ENCODE measurements at places on chromosomes 5 and 9. TPM values are rescaled to one million over a fixed set of nuclear protein-coding genes. Genes with fewer than 3 reads are reported as not detected.

DNA sequence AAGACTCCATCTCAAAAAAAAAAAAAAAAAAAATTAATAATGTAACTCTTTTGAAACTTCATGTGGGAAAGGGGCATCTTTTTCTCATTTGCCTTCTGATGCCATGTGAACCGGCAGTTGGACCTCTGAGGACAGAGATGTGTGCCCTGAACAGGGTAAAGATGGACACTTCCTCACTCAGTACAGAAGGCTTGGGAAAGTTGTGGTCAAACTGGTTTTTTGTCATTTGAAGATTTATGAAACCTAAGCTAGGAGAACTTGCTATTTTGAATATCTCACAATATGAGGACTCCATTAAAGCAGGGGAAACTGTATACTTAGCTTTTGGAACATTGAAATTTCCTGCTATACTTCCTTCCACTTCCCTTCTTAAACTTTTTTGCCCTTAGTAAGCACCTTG lies 147.5 kb upstream of the ALDH1B1 start:
- no peak for ATAC-seq

- ATAC-seq, result no peak
Observed at GRCh38 chr9:4986296-4986695, 1.2 kb downstream of the JAK2 start.

DNA sequence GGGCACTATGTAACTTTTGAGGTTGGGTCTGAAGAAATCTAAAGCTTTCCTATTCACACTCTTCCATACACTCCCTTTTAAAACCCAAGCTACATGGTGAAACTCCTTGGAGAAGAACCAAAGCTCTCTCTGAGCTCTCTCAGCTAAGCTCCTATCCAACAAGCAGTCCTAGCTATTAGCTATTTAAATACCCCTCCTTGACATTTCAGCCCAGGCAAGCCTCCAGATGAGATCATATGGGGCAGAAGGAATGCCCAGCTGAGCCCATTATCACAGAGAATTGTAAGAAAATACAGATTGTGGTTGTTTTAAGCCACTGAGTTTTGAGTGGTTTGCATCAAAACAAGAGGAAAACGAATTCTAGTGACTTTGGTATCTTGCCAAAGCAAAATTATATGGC lies 15.2 kb downstream of the HSPB3 start:
- ATAC-seq, result no peak

GRCh38 chr5:156326718-156327259 lies at the start of gene SGCD:
Gene SGCD (plus strand): TSS chr5:156327164.
- ATAC-seq, result peak; percentile 92

GRCh38 chr5:55533521-55534435 lies 986 bp downstream of the PLPP1 start:
- peak; percentile 26 for ATAC-seq

GRCh38 chr5:171913987-171914273 lies 92.5 kb downstream of the FBXW11 start:
- ATAC-seq, result no peak

GRCh38 chr5:39816156-39816845 lies 391.5 kb upstream of the DAB2 start:
- ATAC-seq, result no peak

DNA sequence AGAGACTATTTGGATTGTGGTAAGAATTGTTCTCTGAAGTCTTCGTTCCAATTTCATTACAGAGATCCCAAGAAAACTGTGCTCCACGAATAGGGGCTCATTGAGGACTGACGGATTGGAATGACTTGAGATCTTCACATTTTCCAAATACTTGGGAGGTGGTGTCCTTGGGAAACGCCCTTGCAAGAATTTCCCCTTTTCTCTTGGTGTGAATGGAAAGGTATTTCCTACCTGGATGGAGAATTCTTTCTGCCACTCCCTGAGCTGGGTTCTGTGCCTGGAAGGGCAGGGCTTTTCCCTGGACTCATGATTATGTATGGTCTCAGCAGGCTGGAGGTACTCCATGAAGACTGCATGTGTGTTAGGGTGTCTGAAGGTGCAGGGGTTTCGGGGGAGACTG lies 53.9 kb downstream of the SNX18 start:
- ATAC-seq, result no peak

DNA sequence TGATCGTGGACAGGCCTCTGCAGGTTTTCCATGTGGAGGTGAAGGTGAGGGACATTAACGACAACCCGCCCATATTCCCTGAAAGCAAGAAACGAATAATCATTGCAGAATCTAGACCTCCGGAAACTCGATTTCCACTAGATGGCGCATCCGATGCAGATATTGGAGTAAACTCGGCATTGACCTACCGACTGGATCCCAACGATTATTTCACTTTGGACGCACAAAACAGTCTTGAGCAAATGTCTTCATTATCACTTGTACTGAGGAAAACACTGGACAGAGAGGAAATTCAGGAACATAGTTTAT lies 621 bp downstream of the PCDHA13 start:
- ATAC-seq, result no peak

DNA sequence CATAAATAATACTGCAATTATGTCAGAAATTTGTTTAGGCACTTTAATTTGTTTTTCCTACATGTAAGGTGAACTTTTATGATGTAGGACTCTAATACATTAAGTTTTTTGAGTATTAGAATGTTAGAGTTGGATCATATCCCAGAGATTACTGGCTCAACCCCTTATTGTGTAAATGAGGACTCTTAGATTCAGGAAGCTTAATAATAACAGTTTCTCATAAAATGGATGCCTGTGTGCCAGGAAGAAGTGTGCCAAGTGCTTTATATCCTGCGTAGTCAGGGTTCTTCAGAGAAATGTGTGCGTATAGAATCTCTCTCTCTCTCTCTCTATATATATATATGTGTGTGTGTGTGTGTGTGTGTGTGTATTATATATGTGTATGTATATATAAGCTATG lies 388.5 kb downstream of the CAAP1 start:
- ATAC-seq, result no peak

DNA sequence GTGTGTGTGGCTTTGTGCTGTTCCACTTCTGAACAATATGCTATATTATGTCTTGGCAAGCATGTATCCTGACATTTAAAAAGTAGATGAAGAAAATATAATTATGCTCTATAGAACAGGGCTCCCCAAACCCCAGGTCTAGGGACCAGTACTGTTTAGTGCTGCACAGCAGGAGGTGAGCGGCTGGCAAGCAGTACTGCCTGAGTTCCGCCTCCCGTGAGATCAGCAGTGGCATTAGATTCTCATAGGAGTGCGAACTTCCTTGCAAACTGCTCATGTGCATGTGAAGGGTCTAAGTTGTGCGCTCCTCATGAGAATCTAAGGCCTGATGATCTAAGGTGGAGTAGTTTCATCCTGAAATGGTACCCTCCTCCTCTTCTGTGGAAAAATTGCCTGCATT lies 979.1 kb upstream of the CTNND2 start:
- no peak for ATAC-seq

GRCh38 chr5:143972068-143972467 lies 160.1 kb downstream of the HMHB1 start:
- ATAC-seq, result no peak

DNA sequence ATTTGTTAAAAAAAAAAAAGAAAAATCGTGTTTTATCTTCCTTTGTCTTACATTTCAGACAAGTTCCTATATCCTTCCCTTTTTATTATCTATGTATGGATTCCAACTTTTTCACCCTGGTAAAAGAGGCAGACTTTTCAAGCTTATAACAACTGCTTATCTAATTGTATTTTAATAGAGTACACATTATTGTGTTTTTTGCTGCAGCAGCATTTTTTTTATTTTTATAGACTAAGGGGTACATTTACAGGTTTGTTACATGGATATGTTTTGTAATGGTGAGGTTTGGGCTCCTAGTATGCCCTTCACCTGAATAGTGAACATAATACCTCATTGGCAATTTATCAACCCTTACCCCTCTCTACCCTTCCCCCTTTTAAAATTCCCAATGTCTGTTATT lies 195.0 kb upstream of the RGMB start:
- ATAC-seq, result no peak

DNA sequence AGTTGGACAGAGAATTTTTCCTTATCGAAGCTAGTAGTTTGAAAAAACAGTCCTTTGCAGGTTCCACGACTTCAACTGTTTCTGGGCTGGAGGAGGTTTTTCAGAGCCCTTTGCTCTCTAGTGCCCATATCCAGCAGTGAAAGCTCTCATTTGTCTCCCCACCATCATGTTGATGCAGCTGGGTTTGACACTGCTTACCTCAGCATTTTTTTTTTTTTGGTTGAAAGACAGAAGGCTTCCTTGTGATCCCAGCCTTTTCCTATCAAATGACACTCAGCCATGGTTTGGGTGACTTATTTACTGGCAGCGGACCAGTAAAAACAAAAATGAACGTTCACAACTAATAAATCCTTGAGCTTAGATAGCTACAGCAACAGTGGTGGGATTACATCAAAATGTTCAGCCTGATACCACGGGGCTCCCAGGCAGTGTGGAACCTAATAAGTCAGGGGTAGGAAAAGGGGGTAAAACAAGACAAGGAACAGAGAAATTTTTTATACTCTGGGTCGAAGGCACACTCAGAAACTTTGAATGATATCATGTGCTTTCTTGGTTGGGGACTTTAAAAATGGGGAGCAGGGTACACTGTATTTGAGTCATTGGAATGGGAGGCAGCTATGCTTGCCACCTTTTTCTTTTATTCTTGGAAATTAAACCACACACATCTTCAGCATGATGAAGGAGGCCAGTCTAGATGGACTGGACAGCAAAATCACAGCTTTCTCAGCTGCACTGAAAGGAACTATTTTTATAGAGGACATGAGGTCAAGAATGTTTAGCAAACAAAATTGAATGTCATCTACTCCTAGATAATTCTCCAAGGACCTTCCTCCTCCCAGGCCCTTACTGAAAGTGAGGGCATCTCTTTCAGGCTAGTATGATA lies 308.9 kb upstream of the MPDZ start:
- ATAC-seq, result peak; percentile 21

- no peak for ATAC-seq
Observed at GRCh38 chr9:35923598-35923926, 14.3 kb downstream of the SPAAR start.

DNA sequence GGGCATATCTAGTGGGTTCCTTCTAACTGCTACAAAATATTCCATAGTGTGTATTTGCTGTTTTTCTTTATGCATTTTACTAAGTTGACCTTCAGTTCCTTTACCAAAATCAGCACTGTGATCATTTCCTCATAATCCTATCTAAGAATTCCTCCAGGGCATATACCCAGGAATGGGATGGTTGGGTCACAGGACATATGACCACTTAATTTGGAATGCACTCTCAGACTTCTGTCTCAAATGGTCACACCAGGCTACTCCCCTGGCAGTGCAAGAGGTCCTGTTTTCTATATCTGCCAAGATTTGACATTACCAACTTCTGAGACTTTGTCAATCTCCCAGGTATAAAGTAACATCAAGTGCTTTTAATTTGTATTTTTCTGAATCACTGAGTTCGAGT lies 63.9 kb downstream of the ADAMTS12 start:
- no peak for ATAC-seq

DNA sequence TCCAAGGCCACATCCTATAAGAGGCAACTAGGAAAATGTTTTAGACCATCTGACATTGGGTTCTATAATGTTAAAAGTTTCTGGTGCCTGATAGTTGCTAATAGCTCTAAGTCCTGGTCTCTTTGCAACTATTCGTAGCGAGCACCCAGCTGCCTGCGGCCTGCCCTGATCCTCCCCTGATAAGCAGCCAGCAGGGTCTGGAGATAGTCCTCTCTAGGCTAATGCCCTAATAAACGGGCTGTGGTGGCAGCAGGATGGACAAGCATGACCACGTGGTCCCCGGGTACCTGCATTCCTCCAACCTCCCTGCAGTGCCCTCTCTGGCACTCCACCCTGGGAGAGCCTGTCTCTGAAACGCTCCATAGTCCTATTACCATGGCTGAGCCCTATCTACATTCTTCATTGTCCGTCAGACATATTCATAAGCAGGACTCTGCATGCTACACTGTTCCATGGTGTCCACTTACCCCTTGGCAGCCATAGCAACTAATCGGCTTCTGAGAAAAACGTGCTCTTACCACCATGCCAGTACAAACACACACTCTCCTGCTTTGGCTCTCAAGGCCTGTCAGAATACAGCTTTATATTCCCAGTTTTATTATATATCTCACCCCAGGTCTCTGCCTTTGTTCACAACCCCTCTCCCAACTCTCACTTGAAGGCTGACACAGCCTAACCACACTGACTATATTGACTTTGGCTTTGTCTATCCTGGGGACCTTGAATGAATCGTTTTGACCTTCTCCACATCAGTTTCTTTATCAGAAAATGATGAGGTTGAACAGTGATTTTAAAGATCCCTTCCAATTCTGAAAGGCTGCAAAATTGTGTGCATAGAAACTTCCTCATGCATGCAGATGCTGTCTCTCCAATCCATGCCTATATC lies 49.9 kb upstream of the DAPK1 start:
- ATAC-seq, result no peak

DNA sequence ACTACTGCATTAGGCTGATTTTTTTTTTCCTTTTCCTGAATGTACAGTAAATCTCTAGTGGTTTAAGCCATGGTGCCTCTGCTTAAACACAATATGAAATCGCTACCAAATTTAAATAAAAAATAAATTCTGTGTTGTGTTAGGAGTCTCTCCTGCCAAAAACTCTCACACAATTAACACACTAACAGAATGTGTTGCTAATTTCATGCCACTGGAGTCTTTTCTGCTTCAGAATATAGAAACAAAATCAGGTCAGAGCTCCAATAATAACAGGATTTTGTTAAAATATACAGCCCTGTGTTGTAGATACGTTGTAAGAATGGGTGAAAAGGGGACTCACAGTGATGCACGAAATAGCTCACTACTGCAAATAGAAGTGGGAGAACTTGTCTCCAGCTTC lies 398.8 kb downstream of the ZSWIM6 start:
- no peak for ATAC-seq

Gene OTULIN
- total RNA-seq, result 27.1 TPM

Gene DMRT3
- not detected for total RNA-seq

Gene KIF12
- total RNA-seq, result not detected

Gene SGCD
- total RNA-seq, result 8.8 TPM

Gene NR2F1-AS1
- total RNA-seq, result 7.0 TPM

Gene GRIA1
- total RNA-seq, result 1.5 TPM

Gene DMGDH
- total RNA-seq, result 7.2 TPM

Data from gastroesophageal sphincter (tissue), 4 donors.